ENCODE measurements at places on chromosomes 16 and 17.

GRCh38 chr16:72474501-72475123, 302.7 kb upstream of the PMFBP1 start:
- no peak for DNase-seq

DNA sequence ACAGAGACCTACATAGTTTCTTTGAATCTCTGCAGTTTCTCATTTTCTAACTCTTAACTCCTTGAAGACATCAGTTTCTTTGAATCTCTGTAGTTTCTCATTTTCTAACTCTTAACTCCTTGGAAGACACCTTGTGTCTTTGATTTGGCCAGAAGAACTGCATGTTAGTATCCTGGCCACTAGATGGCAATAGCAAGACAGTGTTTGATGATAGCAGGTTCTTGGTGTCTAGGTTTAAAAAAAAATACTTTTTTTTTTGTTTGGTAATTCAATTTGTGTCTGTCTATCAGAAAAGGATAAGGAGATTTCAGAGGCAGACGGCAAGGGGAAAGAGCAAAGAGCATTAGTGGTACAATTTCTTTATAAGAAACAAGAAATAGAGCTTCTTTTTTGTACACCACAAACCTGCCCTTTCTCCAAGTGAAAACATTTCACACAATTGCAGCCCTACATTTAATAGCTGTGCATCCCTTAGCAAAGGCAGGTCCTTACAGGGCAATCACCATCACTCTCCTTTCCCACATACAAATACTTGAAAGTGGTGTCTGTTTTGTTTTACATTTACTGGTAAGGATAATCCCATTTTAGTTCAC, 1324.9 kb upstream of the CDH8 start:
- no peak for DNase-seq

DNA sequence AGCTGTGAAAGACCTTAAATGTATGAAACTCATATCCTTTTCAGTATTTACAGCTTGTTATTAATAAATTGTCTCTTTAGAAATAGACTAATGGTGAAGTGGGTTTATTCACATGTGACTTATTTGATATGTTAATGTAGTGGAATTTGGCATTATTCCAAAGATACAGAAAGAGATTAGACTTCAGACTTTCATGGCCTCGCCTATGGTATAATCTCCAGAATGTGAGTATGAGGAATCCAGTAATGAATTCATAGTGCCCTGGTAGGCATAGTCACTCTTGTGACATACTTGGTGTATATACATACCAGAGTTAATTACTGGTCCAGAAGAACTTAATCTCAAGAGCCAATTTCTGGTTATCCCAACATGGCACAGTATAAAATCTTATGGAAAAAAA, 72.7 kb downstream of the OMG start:
- no peak for DNase-seq

- no peak for DNase-seq
Measured at GRCh38 chr16:87692756-87693155, 73.0 kb downstream of the KLHDC4 start.

DNA sequence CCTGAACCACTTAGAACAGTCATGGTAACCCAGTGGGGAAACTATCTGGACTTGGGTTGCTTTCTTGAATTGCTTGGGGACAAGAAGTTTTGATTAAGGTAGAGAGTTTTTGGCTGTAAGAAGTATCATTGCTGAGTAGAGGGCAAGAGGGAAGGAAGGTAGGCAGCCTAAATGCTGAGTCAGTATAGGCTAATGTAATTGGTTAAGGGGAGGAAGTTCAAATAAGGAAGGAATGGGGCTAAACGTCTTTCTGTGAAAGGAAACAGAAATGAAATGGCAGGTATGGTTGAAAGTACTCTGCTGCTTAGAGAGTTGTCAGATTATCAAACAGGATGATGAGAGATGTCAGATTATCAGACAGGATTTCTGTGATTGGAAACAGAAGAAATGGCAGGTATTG, 20.3 kb downstream of the KPNB1 start:
- DNase-seq, result no peak

Data from stimulated activated CD4-positive, alpha-beta T cell treated with anti-CD3 and anti-CD28 coated beads, Interleukin-1b, Interleukin-23, amount 100 ng/mL, for 4 hours (primary cell).